Stimulated activated CD4-positive, alpha-beta T cell treated with anti-CD3 and anti-CD28 coated beads, TNF-alpha, amount 100 ng/mL, for 48 hours (primary cell): ENCODE measurements at places on chromosomes 5 and 9.

DNA sequence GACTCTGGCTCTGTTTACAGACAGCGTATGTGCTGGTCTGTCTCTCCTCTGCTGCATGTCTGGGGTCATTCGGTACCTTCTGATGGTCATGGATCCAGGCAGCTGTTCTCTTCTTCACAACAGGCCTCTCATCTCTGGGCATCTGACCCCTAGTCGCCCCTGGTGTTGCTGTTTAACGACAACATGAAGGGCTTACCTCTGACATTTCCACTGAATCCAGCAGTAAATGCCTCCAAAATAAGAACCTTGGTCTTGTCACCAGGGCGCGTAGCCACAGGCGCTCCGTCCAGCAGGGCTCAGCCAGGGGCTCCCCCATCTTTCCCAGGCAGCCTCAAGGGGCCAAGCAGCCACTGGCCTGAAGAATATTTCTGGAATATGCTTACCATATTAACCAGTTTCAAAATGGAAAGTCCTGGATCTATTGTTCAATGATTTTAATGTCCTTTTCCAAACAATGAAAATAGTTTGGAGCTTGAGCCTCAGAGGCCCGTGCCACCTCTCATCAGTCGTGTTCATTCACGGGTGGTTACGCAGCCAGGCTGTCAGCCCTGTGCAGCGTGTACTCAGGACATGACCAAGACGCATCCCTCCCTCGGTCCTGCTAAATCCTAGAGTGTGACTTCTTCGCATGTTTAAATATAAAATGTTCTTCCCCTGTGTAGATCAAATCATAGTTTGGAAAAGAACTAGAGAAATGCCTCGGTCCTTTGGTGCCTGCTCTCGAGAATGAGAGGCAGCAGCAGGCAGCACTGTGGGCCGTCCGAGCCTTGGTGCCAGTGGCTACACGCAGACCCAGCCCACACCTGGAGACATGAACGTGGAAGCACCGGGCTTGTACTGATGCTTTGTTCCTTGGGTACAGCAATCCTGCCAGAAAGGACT, 30.1 kb upstream of the LRRC14B start:
- DNase-seq: no peak

GRCh38 chr5:39284552-39284951, 65.2 kb upstream of the FYB1 start:
- DNase-seq: no peak

GRCh38 chr5:81972492-81972783, 615 bp downstream of the ATG10 start:
- no peak for DNase-seq

GRCh38 chr5:62931153-62931950, 352.7 kb downstream of the LRRC70 start:
- no peak for DNase-seq

- no peak for DNase-seq
Observed at GRCh38 chr5:158099571-158100105, 240.7 kb upstream of the CLINT1 start.

DNA sequence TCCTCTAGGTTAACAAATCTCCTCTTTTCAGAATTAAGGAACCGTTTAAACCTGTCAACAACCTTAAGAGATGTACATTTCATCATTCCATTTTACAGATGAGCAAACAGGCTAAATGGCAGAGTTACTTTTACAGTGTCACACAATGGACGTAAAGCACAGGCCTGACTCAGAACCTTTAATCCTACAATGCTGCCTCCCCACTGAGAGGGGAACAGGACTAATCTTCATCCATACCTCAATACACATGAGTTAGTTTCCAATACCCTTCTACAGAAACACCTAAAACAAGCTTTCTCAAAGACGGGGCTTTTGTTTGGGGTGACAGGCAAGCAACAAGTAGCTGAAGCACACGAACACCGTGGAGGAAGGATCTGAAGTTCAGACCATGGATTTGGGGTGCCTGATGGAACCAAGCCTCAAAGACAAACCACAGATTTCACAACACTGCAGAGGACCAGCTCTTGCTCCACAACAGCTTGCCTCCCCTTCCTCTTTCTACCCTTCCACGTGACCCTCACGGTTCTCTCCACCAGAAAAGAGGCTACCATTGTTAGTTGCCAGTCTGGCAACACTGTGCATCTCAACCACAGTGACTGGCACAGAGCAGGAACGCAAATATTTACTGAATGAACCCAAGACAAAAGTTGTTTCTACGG, 1.8 kb downstream of the RNF130 start:
- DNase-seq: no peak

GRCh38 chr5:115243412-115243811, 19.3 kb downstream of the PGGT1B start:
- no peak for DNase-seq

DNA sequence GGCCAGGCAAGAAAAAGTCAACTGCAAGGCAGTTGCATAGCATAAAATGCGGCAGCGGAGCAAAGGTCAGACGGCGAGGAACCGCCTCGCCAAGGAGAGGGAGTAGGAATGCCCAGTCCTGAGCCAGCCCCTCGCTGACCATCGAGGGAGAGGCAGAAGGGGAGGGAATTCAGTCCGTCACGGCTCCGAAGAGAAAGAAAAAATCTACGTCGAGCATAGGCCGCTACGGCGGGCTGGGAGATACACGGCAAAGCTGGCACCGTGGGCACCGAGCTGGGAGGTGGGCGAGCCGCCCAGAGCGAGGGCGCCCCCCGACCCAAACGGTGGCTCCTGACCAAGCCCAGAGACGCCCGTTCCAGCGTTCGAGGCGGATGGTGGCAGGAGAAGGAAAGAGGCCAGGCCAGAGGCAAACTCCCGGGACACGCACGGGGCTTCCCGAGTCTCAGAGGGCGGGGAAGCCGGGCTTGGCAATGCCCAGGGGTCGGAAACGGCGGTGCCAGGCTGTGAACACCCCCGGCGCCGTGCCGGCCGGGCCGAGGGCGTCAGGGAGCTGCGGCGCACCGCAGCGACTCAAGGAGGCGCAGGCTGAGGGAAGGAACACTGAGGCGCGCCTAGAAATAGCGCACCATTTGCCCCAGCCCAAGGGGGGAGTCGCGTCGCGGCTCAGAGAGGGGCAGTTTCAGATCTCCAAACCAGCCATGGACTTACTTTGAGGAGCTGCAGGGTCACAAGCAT, 518 bp downstream of the SPRY4 start:
- DNase-seq: no peak

DNA sequence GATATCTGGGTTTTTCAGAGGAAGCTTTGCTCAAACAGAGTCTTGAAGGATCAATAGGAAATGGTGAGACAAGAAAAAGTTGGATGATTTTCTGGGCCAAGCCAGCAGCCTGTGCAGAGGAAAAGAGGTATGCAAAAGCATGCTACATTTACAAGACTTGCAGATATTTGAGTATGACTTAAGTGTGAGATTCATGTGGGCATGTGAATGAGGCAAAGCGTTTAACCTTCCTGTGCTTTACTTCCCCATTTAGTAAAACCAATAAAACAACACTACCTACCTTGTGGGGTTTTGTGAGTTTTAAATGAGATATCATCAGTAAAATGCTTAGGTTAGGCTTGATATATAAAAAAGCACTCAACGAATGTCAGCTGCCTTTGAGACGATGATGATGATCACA, 58.1 kb downstream of the PIP5K1B start:
- no peak for DNase-seq

GRCh38 chr9:69946800-69947437, 96.7 kb upstream of the MAMDC2 start:
- no peak for DNase-seq

- no peak for DNase-seq
Observed at GRCh38 chr5:135535820-135536801, at the start of gene NEUROG1. Gene NEUROG1 (minus strand): TSS chr5:135535964. CDS start chr5:135535690, 274 bp downstream.

- DNase-seq: no peak
Observed at GRCh38 chr5:175133185-175133584, 310.8 kb downstream of the DRD1 start.

DNA sequence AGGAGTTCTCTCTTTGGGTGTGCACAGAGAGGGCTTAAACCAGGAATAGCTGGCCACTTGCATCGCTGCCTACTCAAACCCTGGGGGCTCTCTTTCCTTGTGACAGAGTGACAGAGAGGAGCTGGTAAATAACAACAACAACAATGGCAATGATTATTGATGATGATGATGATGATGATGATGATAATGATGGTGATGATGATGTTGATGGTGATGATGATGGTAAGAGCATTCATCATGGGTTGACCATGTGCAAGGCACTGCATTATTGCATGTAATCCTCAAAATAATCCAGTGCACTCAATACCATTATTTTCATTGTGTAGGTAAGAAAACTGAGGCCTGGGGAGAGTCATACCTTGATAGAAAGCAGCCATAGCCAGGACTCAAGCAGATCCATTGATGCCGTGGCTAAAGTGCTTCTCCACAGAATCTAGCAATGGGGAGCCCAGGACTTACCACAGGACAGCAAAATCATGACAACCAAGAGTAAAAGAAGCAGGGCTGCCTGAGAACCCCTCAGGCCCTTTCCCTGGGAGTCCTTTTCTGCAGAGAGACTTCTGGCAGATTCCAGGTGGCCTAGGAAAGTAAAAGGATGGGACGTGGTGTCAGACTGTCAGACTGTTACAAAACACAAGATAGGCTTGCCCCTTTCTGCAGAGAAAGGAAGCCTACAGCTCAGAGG, 4.8 kb downstream of the FOXI1 start:
- DNase-seq: no peak

GRCh38 chr5:89444088-89444487, 561.1 kb upstream of the MEF2C start:
- no peak for DNase-seq

GRCh38 chr9:128747241-128747640, 23.3 kb upstream of the ZDHHC12 start:
- no peak for DNase-seq

- no peak for DNase-seq
Observed at GRCh38 chr9:77872863-77873262, 158.7 kb downstream of the GNAQ start.

DNA sequence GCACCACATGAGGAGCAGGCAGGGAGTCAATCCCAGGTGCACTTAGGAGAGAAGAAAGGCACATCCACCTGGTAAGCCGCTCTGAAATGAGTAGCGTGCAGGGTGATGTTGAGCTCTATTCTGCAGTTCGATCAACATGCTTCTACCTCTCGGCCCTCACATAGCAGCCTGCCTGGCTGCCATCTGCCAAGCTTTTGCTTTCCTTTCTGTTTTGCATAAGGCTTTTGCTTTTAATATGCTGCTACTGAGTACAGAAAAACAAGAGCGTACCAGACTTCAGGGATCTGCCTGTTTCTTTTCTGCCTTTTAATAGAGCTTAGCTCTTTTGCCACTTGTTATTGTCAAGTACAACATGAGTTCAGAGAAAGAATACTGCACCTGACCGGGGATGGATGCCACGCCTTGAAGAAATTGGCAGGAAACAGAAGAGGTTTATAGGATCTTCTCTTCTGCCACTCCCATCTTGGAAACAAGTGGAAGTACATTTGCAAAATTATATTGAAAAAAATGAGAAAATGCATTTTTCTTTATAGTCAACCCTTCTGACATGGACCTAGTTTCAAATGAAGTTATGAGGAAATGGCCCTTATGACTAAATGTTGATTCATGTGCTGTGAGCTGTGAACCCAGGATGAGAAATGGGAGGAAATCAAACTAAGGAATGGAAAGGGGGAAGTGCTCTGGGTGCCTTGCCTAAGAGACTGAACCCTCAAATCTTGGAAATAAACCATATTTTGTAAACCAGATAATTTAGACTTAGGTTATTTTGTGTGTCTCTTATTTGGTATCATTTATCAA, 4.0 kb upstream of the FCHO2 start:
- no peak for DNase-seq

DNA sequence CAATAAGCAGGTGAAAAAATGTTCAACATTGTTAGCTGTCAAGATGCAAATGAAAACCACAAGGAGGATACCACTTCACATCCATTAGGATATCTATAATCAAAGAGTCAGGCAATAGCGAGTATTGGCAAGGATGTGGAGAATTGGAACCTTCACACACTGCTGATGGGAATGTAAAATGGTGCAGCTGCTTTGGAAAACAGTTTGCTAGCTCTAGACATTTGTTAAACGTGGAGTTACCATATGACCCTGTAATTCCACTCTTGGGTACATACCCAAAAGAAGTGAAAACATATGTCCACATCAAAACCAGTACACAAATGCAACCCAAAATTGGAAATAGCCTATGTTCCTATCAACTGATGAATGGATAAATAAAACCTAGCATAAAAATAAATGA, 37.4 kb downstream of the SCAMP1 start:
- no peak for DNase-seq

GRCh38 chr5:154403776-154404387, 41.9 kb upstream of the SAP30L start:
- DNase-seq: no peak

DNA sequence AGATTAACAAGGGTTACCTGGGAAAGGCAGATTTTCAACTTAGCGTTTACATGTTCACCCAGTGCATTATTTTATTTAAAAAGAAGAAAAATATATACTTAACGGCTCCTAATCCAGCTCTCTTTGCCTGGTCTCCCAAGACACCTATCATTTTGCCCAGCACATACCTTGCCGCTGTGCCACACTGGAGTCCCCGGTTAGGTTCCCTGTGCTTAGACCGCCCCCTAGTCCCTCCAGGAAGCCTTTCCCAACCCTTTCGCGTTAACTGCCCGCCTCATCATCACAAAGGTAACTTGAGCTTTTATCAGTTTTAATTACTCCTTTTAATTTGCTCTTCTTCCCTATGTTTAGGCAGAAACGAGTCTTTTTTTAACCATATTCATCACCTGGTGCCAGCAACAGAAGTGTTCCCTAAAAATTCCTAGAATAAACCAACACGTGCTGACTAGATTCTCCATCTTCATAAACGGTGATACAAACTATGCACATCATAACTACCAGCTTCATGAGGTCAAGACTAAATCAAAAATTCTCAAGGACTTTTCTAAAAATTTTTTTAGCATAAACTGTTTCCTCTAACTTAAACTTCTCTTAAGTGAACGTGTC, 19.7 kb downstream of the DNAJA1 start:
- DNase-seq: no peak

DNA sequence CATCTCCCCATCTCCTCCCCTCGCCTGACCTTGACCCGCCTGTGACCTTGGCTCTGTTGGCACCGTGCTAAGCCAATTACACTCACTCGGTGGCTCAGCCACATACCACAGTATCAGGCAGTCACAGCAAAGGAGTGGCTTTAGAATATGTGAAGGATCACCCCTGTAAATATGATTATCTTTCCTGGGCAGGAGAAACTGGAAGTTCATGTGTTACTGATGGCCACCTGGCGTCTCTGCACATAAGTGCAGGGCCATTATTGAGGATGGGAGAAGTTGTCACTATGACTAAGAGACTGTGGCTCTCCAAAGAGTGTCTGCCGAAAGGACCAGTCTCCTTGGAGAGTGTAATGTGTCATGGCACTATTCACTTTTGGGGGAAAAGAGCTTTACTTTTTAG, 116.9 kb upstream of the S1PR3 start:
- DNase-seq: no peak

DNA sequence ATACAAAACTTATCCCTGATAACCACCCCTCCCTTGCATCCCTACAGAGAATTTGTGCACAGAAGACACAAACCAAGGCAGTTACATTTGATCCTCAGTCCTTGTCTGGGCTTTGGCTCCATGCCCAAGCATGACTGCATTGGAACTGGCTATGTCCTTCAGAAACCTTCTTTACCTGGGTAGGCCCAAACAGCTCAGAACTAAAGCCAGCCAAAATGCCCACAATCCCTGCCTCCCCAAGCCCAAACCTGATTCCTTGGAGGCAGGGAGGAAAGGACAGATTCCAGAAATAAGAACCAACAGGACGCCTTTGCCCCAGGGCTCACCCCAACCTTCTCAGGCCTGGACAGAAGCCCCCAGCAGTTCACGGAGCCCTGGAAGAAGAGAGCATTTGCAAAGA, 8.2 kb downstream of the IL17B start:
- DNase-seq: no peak

- DNase-seq: no peak
Observed at GRCh38 chr5:144040615-144041305, 129.7 kb downstream of the YIPF5 start.
